ENCODE measurements at places on chromosomes 12 and 14.

DNA sequence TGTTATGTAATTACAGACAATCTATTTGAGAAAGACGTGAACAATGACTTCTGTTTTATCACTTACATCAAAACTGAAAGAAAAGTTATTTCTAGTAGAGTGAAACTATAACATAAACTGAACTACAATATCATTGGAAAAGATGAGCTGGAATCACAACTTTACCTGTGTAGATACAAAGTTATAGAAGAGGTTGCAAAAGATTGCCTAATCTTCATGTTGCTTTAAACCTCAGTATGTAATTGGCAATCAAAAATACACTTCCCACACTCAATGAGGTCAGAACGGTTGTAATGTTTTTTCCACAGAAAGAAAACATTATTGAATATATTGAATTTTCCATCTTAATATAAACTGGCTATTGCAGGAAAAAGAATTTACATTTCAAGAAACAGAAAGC, 37.7 kb upstream of the GXYLT1 start:
- no peak for ATAC-seq

DNA sequence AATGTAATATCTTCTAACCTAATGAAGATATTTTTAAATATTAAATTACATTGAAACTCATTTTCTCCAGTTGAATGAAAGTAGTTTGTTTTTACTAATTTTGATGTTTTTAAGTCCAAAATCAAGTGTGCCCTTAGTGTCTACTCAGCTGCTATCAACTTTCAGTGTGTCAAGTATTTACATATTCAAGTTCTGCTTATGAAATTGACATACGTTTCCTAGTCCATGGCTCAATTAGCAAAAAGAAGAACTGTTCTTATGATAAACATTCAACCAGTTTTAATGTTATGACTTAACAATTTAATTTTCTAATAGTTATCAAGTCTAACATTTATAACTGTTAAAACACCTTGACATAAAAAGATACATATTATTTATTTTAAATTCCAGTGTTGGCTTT, 137.1 kb downstream of the DUSP6 start:
- no peak for ATAC-seq

DNA sequence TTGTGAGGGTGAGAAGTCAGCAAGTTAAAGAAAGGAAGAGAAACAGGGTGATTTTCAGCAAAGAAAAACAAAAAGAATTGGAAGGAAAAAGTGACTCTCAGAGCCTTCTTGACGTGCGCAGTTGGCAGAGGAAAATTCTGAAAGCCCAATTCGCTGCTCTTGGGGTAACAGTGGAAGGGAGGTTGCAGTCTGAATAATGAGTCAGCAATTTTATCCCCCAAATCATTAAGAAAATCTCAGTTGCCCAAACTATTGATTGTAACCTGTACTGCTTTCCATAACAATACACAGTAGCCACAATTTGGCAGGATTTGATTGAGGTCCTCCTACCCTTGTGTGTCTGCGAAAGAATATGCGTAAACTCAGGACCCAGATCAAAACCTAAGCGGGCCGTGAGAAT, 309.1 kb downstream of the EMP1 start:
- ATAC-seq: peak; percentile 4

- no peak for ATAC-seq
These were observed 436.7 kb downstream of the DAD1 start for GRCh38 chr14:22152161-22152870.

- no peak for ATAC-seq
These were observed 338.2 kb downstream of the TRHDE start for GRCh38 chr12:72610342-72610741.

- no peak for ATAC-seq
These were observed 1.9 kb downstream of the NTN4 start for GRCh38 chr12:95788637-95789036.

GRCh38 chr12:66438601-66439000, 136.3 kb downstream of the HELB start:
- ATAC-seq: no peak

DNA sequence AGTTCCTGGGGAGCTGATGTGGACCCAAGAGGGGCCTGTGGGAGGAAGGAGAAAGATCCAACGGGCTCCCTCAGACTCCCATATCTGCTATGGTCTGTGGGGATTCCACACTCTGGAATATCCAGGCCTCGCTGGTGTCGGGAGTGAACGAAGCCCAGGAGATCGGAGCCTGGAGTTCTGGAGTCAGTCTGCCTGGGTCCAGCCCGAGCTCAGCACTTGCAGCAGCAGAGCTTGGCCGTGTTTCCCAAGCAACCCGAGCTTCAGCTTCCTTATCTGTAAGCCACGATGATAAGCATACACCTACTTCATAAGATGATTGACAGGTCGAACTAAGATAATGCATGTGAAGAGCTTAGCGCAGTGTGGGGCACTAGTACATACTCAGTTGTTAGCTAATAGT, 10.1 kb downstream of the LTBP2 start:
- ATAC-seq: no peak

GRCh38 chr12:79717006-79717405, 26.2 kb upstream of the PAWR start:
- ATAC-seq: no peak

DNA sequence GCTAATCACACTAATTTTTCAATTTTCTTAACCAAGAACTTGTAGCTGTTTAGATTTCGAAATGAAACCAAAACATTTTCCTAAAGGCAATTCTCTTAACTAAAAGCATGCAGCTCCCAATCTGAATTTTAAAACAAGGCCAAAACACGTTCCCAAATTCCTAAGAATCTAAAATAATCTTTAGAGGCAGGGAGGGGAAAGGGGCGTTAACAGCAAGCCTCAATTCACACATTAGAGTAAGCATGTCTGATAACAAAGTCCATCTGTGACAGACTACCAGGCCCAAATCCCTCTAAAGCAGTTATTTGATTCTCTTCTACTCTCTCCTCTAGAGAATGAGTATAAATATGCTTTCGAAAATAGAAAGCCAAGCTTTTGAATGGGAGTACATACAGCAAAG, 754 bp downstream of the ATG14 start:
- ATAC-seq: no peak

DNA sequence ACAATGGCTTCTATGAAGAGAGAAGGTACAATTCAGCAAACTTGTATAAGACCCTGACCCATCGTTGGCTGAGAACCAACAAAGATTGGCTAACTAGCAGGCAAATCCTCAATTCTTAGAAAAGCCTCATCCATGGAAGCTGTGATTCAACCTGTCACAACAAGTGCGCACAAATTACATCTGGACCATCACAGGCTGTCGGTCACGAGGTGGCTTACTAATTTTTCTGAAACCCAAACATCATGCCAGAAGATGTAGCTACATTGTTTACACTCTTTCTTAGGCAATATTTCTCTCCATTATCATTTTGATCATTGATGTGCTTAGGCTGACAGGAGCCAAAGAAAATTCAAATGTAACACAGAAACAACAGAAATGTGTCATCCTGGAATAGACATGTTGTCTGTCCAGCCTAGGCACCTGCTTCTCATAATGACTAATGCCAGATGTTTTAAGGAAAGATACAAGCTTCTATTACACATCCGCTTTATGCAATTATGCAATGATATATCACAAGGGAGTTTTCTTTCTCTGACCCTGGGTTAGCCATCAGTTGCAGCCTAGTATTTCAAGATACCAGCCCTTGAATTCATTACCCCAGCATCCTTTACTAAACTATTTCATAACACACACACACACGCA, 92.9 kb upstream of the DIO2 start:
- ATAC-seq: no peak

DNA sequence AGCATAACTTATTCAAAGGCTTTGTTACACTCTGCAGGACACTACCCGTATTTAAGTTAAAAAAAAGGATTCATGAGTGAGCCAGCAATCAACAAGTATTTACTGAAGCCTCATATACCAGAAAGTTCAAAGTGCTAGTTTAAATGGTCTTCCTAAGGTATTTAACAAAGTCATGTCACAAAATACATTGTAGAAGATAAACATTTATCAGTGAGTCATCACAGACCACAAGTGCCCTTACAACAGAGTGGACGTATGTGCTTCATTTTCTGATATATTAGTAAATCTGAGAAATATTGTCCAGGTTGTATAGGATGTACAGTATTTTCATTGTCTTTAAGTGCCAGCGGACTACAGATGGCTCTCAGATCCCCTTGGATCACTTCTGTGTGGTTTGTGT, 24.2 kb downstream of the FLRT2 start:
- ATAC-seq: no peak

DNA sequence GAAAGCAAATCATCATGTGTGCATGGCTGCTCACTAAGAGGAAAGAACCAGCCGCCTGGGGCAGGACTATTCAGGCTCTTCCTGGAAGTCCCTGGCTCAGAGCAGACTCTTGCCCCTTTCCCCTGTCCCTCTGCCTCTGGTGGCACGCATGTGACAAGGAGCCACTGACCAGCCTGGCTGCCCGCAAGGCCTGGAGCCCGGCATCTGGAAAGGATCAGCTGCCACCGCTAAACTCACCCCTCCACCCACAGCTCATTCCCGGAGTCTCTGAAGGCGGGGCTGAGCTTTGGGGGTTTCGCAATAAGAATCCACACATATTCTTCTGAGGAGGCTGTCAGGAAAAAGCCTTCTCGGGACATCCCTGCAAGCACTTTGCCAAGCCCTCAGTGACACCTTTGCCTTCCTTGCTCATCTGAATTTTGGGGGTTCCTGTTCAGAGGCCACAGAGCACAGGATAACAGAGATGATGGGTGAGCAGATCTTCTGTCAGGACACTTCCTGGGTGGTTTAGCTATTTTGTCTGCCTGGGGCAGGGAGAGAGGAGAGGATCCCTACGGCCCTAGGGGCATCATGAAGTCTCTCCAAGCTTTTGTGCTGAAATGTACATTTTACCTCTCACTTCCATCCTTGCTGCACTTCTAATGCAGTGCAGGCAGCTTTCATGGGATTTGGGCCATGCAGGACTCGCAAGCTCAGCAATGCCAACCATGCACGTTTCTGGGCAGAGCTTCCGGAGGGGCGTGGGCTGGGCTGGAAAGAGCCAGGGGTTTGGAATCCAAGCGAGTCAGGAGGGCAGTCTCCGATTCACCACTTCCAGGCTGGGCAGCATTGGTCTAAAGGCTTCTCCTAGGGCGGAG, 124.8 kb upstream of the MAP1LC3B2 start:
- ATAC-seq: no peak

- no peak for ATAC-seq
These were observed 150.6 kb upstream of the AEBP2 start for GRCh38 chr12:19288603-19289244.

GRCh38 chr14:37167151-37168047, 5.0 kb downstream of the SLC25A21 start:
- ATAC-seq: no peak

DNA sequence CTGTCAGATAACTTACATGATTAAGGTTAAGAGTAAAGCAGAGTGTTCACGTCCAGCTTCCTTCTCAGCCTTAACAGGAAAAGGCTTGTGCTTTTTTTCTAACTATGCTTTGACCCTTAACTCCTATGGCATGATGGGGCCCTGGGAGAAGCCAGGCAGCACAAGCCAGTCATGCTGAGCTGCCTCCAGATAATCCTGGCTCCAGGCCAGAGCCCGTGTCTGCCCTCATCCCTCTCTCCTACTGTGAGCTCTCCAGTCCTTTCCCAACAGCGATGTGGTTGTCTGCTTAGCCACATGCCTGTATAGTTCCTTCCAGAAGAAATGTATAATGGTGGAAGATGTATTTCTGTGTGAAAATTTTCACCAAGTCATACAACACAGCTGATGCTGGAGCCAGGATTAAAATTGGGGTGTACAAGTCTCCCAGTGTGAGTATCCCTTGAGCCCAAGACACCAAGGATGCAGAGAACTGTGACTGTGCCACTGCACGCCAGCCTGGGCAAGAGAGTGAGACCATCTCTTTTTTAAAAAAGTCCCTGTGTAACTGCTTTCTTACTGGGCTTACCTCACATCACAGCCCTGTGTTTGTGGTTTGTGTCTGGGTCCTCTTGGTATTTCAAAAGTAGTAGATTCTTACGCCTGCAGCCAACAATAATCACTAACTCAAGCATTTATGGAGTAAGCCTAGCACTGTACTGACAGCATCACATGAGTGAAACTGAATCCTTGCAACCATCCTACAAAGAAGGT, 7.9 kb upstream of the ITFG2 start:
- ATAC-seq: peak; percentile 34

DNA sequence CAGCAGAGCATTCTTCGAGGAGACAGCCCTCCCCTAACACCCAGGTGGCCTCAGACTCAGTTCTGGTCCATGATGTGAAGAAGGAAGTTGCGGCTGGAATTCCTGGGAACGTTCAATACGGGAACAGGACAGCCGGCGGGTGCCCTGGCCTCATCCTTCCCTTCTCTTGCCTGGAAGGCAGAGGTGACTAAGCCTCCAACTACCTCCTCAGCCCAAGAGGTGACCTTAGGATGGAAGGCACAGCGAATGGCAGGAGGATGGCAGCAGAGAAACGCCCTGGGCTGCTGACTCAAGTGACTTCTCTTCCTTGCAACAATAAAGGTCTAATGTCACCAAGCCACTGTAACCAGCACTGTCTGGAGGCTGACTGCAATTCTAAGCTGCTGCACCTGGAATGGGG, 36.1 kb downstream of the DHX37 start:
- ATAC-seq: no peak

GRCh38 chr12:41439801-41440200, 251.7 kb downstream of the PDZRN4 start:
- no peak for ATAC-seq

DNA sequence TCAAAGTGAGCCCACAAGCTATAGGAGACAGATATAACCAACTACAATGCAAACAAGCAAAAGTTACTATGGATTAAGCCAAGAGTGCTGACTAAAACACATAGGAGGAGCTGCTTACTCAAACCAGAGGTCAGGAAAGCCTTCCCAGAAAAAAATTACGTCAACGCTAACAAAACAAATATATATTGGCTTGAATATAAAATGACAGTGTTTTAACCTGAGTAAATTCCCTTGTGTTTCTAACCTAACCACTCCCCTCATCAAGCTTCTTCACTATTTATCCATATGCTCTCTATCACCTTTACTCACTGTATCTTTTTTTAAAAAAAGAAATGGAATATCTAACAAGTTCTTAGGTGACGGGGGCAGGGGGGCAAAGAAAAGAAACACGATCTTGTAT, 115.9 kb downstream of the MED13L start:
- ATAC-seq: no peak

GRCh38 chr14:98018628-98019027, 1221.4 kb downstream of the VRK1 start:
- no peak for ATAC-seq

DNA sequence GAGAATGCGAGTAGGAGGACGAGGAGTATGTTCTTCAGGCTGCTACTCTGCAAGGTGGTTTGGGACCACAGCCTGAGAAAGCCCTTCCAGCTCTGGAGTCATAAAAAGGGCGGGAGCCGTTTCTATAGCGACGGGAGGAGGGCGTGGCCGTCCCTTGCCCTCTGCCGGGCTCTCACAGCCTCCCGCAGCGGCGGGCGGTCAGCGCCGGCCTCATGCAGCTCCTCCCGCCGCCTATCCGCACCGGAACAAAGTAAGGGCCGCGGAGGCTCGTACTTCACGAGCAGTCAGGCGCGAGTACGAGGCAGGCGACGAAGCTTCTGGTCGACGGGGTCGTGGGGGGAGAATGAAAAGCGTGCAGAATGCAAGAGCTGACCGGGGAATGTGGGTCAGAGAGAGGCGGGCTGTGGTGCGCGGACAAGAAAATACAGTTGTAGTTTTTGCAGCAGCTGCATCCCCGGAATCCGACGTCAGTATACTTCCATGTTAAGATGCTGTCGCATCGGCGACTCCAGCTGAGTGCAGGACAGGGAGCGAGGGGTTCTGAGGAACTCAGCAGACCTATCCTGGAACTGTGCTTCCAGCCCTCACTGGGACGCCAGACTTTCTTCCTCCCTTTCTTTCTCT, at the start of gene DYRK4:
Gene DYRK4, plus strand, starts transcription at position 175 of the 624 bp plus-strand sequence. Its CDS starts 38 bp downstream, at position 213.
- no peak for ATAC-seq

GRCh38 chr14:52949711-52950409, 990 bp downstream of the FERMT2 start:
- no peak for ATAC-seq

- ATAC-seq: no peak
These were observed 241.6 kb downstream of the LRIG3 start for GRCh38 chr12:58678753-58679152.

Data from stimulated activated memory B cell treated with anti-CD40 and anti-IgM and Interleukin-4, amounts not matched to agents 10 μg/mL and 1 μg/mL and 100 μg/mL, for 72 hours (primary cell).